ENCODE measurements at places on chromosomes 11 and 22. TPM values are rescaled to one million over a fixed set of nuclear protein-coding genes. Genes with fewer than 3 reads are reported as not detected.

DNA sequence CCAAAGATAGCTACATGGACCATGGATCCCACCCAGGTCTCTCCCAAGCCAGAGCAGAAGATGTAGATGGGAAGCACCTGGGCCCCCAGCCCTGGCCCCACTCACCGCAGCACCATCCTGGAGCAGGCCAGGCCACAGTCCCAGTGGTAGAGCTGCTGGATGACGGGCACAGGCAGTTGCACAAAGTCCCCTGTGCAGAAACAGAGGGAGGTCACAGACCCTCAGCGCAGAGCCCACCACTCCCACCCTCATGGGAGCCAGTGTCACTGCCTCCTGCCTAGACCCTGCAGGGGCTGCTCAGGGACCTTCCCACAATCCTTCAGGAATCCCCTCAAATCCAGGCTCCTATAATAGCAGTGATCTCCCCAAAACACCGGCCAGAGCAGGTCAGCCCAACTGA lies 6.1 kb downstream of the GUCD1 start:
- H3K27ac ChIP-seq = peak overlapping the region; percentile 84
- DNase-seq = no peak
- H3K4me1 ChIP-seq = peaks cover 17% of the 10 kb centered on the region
- no peak overlapping the region for H3K4me3 ChIP-seq

- no peak for DNase-seq
- H3K36me3 ChIP-seq = no peaks in the 10 kb centered on the region
- H3K27ac ChIP-seq = no peak overlapping the region
- H3K4me1 ChIP-seq = no peaks in the 10 kb centered on the region
- H3K4me3 ChIP-seq = no peak overlapping the region
- no peaks in the 10 kb centered on the region for H3K27me3 ChIP-seq
Observed at GRCh38 chr11:16126362-16126761, 230.0 kb downstream of the SOX6 start.

DNA sequence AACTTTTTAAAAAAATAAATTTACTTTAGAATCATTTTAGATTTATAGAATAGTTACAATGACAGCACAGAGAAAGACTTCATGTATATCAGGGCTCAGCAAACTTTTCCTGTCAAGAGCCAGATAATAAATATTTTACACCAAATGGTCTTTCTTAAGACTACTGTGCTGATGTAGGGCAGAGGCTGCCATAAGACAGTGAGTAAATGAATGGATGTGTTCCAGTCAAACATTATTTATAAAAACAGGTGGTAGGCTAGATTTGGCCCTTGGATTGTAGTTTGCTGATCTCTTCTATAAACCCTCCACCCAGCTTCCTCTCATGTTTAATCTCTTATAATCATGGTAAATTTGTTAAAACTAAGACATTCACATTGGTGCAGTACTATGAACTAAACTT lies 33.0 kb downstream of the CECR2 start:
- no peaks in the 10 kb centered on the region for H3K4me1 ChIP-seq
- no peak overlapping the region for H3K4me3 ChIP-seq
- no peak overlapping the region for H3K27ac ChIP-seq
- DNase-seq = no peak

DNA sequence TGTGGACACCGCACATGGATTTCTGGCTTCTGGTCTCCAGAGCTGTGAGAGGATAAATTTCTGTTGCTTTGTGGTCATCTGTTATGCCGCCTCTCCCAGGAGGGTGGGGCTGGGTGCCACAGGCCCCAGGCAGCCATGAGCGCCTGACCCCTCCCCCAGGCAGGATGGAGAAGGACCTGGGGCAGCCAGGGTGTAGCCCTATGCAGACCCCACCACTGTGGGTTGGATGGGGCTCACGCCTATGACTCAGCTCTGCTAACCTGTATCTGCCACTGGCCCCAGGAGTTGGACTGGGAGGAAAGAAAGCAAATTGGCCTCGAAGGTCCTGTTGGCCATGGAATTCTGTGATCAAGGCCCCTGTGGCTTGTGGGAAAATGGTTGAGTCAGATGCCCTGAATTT lies 1351.1 kb downstream of the BRD1 start:
- DNase-seq = no peak
- H3K4me3 ChIP-seq = no peak overlapping the region
- H3K27ac ChIP-seq = no peak overlapping the region
- H3K27me3 ChIP-seq = peaks cover 3% of the 10 kb centered on the region
- H3K36me3 ChIP-seq = no peaks in the 10 kb centered on the region

DNA sequence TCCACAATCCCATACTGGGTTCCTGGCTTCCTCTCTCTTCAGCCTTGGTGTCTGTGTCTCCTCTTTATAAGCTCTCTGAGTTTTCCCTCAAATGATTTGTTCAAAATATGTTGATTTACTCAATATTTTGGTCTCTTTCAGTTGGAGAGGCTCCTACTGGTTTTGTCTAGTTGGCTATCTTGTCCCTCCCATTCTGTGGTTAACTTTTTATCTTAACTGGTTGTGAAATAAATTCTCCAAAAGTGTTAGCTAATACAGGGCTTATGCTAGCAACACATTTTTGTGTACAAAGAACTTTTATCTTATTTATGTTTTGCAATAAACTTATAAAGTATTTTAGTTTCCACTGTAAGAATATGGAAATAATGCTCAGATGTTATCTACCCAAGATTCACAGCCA lies 200.9 kb downstream of the AASDHPPT start:
- no peaks in the 10 kb centered on the region for H3K36me3 ChIP-seq
- H3K4me3 ChIP-seq = no peak overlapping the region
- H3K4me1 ChIP-seq = peaks cover 4% of the 10 kb centered on the region
- no peak overlapping the region for H3K27ac ChIP-seq
- no peaks in the 10 kb centered on the region for H3K27me3 ChIP-seq

- no peak overlapping the region for H3K4me3 ChIP-seq
- H3K27ac ChIP-seq = no peak overlapping the region
- DNase-seq = peak; percentile 41
- H3K4me1 ChIP-seq = no peaks in the 10 kb centered on the region
- peaks cover 2% of the 10 kb centered on the region for H3K27me3 ChIP-seq
Observed at GRCh38 chr11:121250843-121251242, 41.7 kb upstream of the SC5D start.

DNA sequence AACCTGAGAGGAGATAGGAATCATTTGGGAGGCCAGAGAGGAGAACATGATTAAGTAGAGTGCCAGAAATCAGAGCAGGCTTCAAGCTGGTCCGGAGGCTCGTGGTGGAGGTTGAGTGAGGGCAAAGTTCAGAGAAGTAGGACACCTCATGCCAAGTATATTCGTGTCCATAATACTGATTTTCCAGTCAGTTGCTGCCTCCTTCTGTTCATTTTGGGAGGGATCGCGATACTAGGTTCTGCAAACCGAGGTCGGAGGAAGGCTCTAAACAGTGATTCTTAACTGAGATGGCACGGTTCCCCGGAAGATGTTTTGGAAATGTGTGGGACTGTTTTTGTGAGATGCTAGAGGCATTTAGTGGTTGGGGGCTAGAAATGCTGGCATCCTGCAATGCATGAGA lies 13.6 kb upstream of the CD3E start:
- H3K27me3 ChIP-seq = no peaks in the 10 kb centered on the region
- H3K4me1 ChIP-seq = no peaks in the 10 kb centered on the region
- no peak overlapping the region for H3K4me3 ChIP-seq
- H3K36me3 ChIP-seq = no peaks in the 10 kb centered on the region
- DNase-seq = peak; percentile 86
- no peak overlapping the region for H3K27ac ChIP-seq

GRCh38 chr11:95245038-95245437 lies 14.0 kb upstream of the SESN3 start:
- H3K4me1 ChIP-seq = peaks cover 35% of the 10 kb centered on the region
- no peaks in the 10 kb centered on the region for H3K27me3 ChIP-seq
- no peak overlapping the region for H3K4me3 ChIP-seq
- no peaks in the 10 kb centered on the region for H3K36me3 ChIP-seq
- H3K27ac ChIP-seq = no peak overlapping the region
- DNase-seq = no peak

DNA sequence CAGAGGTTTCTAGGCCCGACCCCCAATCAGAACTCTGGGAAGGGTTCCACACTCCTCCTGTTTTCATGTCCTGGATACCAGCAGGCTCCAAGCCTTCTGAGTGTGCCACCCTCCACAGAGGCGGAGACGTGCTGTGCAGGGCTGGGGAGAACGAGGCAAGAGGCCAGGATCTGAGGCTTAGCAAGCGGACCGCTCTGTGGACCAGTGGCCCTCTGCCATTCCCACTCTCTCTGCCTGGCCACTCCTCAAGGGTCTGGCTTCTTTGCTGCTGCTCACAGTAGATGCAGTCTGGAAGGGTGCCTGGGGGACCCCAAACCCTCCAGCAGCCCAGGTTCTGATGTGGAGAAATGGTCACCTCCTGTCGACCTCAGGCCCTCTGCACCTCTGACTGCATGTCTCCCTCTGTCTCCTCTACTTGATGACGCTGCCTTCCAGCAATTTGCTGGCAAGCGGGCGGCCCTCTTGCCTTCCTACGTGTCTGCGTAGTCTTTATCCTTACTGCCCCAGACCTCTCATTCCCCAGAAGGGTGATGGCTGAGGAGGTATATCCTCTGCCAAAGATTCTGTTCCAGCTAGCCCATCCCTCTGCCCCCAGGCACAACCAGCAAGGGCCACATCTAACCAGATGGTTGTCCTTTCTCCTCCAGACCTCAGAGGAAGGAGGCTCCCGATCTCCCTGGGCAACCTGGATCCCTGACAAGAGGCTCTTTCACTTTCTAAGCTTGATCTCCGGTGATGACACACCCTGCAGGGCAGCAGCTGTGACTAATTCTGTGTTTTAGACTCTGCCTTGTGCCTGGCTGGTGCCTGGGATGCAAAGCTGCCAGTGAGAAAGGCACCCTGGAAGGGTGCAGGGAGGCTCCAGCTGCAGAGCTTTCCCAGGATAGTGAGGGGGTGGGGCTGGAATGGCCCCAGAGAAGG lies 87.3 kb downstream of the NAT10 start:
- no peak overlapping the region for H3K4me3 ChIP-seq
- no peak overlapping the region for H3K27ac ChIP-seq
- H3K36me3 ChIP-seq = peaks cover 14% of the 10 kb centered on the region

DNA sequence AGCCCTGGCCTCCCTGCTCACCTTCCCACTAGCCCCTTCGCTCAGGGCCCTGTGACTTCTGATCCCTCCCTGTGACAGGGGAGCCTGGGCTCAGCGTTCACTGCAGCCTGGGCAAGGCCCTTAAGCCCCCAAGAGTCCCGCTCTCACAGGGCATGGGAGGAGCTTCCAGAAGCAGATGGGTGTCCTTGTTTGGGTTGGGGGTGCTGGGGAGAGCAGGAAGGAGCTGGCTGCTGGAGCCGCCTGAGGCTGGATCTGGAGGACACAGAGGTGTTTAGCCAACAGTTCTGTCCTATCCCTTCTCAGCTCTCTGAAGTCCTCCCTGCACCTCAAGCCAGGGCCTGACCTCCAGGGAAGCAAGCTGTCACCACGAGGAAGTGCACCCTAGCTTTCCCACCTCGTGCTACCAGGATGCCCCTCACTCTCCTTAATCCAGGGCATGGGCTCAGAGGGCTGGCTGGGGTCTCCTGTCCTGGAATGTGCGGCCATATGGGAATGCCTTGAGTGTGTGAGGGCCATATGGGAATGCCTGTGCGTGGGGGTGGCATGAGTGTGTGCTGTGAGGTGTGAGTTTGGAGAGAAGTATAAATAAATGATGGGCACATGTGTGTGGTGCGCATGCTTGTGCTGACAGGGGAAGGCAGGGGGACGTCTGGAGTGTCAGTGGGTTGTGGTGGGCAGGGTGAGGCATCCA lies 25.0 kb upstream of the TUB start:
- H3K27ac ChIP-seq = no peak overlapping the region
- H3K36me3 ChIP-seq = no peaks in the 10 kb centered on the region
- no peaks in the 10 kb centered on the region for H3K4me1 ChIP-seq

NLRP14 gene
- 0.03 TPM for polyA plus RNA-seq

ABCG4 gene
- 0.34 TPM for polyA plus RNA-seq

CCT8L2 gene
- polyA plus RNA-seq = not detected

CRYAB gene
- 15.4 TPM for polyA plus RNA-seq

P2RX6 gene
- not detected for polyA plus RNA-seq

DDX25 gene
- polyA plus RNA-seq = not detected
